ENCODE measurements at places on chromosomes 1 and 21.

DNA sequence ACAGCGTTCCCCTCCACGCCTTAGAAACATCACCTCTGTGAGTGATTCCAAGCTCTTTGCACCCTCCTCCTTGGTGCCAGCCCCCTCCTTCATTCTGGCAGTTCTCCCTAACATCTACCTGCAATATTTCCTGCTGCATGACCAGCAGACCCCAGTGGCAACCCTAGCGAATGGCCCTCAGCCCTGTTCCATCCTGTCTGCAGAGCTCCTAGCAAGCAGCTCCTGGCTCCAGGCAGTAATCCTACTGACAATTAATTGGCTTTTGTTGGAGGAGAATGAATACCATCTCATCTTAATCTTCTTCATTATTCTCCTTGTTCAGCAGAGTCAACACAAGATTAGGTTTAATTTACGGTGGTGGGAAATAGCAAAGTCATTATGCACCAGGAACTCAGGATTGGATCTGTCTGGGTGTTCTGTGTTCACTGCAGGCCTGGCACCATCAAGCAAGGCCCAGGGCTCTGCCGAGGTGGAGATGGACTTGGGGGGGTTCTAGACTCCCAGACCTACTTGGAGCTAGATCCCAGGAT lies 12.4 kb downstream of the FBXO2 start:
- no peak for DNase-seq

GRCh38 chr1:116861137-116861536 lies 48.6 kb upstream of the PTGFRN start:
- DNase-seq = no peak

- DNase-seq = no peak
Measured at GRCh38 chr21:34576041-34576511, 38.8 kb downstream of the RCAN1 start.

DNA sequence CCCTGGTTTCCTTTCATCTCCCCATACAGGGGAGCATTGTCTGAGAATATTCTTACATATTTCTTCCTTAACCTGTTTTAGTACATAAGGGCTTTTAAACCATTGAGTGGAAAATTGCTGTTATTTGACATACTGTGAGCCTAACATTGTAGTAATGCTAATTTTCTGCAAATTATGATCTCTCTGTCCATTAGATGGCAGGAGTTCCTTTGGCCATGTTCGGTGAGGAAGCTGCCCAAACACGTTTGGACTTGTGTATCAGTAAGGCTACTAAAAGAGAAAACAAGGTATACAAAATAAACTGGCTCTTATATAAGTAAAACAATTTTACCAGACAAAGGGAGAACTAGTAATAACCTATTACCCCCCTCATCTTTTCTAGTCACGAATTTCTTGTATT lies 29.2 kb downstream of the CDC7 start:
- DNase-seq = no peak

- no peak for DNase-seq
Measured at GRCh38 chr1:86960548-86960947, 46.1 kb downstream of the HS2ST1 start.

GRCh38 chr1:77230051-77230450 lies 10.8 kb upstream of the PIGK start:
- DNase-seq = no peak

- DNase-seq = no peak
Measured at GRCh38 chr1:15623435-15623834, 6.2 kb downstream of the DDI2 start.

DNA sequence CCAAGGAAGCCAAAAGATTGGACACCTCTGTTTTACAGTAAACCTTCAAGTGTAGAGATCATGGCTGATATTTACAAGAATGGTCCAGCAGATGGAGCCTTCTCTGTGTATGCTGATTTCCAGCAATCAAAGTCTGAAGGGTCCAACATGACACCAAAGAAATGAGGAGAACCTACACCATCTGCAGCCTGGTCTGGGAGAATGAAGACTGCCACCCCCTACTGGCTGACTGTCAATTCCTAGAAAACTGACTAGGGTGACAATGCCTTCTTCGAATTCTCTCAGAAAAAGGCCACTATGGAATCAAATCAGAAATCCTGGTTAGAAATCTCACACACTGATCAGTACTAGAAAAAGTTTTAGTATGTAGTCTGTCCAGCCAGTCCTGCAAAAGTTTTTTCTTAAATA lies 83.3 kb downstream of the CDC42BPA start:
- DNase-seq = no peak

DNA sequence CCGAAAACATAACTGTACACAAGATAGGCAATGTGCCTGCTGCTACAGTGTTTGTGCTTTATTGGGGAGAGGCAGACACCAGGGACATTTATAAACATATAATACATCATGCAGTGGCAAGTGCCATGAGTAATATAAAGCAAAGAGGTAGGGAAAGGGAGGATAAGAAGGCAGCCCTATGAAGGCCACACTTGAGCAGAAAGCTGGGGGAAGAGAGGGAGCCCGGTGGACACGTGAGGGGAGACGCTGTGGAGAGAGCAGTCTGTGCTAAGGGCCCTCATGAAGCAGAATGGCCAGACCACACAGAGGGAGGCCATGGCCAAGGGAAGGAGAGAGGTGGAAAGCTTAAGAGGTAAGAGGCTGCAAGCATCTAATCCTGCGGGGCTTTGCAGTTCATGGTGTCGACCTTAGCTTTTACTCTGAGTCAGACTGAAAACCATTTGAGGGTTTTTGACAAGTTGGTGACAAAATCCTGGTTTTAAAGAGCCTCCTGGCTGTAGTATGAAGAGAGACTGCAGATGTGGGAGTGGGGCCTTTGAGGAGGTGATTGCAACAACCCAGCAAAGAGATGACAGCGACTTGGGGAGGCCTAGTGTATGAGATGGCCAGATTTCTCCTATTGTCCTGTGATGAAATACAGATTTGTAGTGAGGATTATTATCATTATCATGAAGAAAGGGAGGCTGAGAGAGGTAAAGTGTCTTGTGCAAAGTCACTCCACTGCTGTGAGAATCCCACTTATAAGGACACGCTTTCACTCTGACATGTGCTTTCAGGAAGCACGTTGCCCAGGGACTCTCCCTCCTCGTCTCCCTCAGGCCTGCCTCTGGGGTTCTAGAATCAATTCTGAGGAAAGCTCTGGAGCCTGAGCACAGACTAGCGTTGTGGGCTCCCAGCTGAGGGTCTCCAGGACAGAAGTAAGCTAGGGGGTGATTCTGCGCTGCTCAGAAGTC lies 192.9 kb downstream of the RHOU start:
- peak; percentile 46 for DNase-seq

GRCh38 chr1:184088037-184088436 lies 36.5 kb downstream of the TSEN15 start:
- no peak for DNase-seq

GRCh38 chr1:25634066-25634465 lies 17.5 kb downstream of the MAN1C1 start:
- DNase-seq = no peak

DNA sequence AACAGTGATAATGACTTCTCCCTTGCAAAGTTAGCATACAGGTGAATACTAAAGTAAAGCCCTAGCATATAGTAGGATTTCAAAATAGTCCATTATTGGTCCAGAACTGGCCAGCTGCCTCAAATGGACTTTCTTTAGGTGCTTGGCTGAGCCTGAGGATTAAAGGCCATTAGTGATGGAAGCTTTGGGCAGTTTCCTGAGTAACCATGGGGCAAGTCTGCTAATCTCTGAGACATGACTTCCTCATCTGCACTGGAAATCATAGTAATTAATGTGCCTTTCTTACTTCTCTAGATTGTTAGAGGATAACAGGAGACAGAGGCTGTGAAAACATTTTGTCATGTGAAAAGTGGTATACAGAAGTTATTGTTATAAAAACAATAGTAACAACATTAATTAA lies 156.5 kb upstream of the UBE2U start:
- DNase-seq = no peak

GRCh38 chr1:16905110-16905867 lies 9.5 kb downstream of the RNU1-2 start:
- peak; percentile 81 for DNase-seq

- peak; percentile 87 for DNase-seq
Measured at GRCh38 chr1:109910123-109910962, at the start of gene CSF1. TSS of gene CSF1 (plus strand) at chr1:109910849. CDS start at chr1:109911024, 175 bp downstream.

DNA sequence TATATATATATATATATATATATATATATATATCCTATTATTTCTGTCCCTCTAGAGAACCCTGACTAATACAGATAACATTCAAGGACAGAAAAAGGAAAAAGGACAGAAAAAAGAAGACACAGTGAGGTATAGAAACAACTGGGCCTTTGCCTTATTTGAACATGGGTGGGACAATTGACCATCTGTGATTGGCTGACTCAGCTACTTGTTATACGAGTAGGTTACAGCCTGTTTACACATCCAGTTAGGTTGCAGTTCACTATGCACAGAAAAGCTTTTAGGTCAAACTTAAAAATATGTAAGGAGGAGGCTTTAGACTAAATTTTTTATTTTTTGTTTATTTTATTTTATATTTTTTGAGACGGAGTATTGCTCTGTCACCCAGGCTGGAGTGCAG lies 39.8 kb upstream of the RGS8 start:
- no peak for DNase-seq

DNA sequence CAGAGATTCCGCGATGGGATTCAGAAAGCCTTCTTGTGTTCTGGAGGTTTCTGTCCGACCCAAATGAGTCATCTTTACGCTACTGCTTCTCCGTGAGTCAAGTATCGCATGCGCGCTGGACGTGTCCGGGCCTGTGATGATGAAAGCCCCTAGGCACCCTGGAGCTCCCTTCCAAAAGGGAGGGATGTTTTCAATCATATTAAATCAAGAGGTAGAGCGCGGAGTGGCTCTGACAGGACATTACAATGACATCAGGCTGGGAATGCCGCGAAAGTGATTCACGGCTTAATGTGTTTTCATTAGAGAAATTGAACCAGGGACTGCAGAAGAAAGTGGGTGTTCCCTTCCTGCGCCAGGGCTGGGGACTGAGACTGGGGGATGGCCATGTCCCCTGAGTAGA lies 48.5 kb downstream of the AJAP1 start:
- no peak for DNase-seq

DNA sequence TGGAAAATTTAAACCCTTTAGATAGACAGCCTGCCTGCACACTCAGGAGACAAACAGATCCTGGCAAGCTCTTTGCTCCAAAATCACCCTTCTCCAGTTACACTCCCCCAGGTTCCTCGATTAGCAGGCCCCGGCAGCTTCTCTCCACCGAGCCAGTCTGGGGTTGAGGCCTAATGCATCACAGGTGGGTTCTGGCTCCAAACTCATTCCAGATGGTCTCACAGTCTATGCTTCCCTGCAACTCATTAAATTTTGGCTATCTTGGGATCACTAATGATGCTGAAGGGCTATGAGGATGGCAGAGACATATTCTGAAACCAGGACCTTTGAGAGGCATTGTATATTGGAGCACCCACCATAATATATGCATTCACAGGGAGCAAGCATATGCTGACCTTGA lies 559.8 kb upstream of the USP24 start:
- DNase-seq = no peak

GRCh38 chr1:98669355-98670296 lies 8.1 kb downstream of the SNX7 start:
- no peak for DNase-seq
